ENCODE measurements at places on chromosomes 11 and 22.

DNA sequence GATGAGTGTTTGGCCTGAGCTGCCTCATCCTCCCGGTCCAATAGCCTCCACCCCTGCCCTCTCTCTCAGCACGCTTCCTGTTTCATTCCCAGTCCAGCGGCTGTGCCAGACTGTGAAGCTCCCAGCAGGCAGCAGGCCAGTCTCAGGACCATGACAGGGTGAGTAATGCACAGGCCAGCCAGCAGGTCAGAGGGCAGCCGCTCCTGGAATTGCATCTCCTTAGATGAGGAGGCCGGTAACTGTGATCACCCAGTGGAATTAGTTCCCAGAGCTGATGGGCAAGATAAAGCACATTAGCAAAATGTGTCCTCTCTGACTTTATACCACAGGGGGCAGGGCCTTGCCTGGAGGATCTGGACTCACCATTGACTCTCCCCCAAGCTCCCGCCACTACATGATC lies 251.2 kb downstream of the ETS1 start:
- DNase-seq = peak; percentile 99

GRCh38 chr11:16160146-16160545 lies 196.2 kb downstream of the SOX6 start:
- DNase-seq = no peak

DNA sequence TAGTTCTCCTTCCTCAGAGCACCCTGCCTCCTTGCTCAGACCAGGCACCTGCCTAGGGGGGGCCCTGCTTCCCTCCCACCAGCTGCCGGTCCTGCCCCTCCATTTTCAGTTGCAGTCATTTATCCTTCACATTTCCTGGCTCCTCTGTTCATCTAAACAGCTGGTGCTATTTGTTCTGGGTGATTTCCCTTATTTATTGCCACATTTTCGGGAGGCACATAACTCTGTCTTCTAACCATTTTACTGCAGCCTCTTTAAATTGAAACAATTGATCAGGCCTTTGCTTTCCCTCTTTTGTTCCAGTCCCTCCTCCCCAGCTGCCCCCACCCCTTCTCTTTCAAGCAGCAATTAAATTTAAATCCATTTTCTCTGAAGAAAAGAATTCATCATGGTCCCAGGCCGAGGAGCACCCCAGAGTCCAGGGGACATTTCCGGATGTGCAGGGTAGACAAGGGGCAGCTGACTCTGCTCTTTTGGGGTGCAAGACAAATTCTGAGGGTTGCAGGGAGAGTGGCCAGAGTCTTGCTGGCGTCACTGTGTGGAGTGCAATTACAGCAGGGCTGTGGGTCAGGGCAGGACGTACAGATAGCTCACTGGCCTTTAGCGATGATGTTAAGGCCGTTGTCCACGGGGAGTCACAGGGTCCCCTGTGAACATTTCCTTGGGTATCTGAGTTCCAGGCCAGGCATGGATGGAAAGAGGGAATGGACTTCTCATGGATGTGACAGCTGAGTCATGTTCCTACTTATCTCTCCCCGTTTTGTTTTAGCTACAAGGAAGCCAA lies 476.4 kb downstream of the TBC1D22A start:
- no peak for DNase-seq

- no peak for DNase-seq
These were observed 2.7 kb downstream of the INS start for GRCh38 chr11:2158296-2158737.

DNA sequence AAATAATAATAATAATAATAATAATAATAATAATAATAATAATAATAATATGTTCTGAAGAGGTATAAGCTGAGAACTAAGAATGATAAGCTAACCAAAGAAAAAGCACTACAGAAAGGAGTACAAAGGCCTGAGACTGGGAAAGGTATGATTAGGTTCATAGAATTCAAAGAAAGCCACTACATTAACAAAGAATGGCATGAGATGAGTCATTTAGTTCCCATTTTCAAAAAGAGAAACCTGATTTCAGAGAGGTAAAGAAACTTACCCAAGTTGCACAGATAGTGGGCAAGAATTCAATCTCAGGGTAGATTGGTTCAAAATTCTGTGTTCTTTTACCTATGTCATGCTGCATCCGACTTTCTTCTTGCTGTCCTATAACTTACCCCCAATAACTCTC lies 350.9 kb downstream of the TTC28 start:
- no peak for DNase-seq

DNA sequence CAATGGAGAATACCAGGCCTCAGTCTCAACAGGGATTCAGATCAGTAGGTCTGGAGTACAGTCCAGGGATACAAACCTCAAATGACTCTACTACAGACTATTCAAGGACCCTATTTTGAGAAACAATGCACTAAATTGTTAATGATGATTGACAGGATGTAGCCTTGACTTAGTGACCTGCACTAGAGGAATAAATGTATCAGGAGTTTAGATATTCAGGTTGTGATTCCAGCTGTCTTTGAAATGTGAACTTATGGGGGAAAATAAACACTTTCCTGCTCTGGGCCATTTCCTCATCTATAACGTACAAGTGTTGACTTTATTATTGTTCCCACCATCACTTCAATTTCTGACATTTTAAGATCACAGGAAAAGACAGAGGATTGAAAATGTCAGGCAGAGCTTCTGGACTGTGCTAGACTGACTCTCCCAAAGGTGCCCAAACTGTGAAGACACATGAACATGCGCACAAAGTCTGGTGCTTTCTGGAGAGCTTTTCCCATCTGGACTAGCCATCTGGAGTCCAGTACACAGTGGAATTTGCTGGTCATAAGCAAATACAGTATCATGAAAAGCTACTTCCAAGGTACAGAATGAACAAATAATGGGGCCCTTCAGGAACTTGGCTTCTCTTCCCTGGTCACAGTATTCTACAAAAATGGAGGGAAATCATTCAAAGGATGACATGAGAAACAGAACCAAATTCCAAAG lies 110.4 kb downstream of the USP35 start:
- DNase-seq = no peak

- DNase-seq = peak; percentile 33
These were observed 184.8 kb upstream of the ARHGAP20 start for GRCh38 chr11:110897035-110897434.

GRCh38 chr22:49961005-49961600 lies 531 bp downstream of the PIM3 start:
- DNase-seq = peak; percentile 52

- no peak for DNase-seq
These were observed 8.5 kb upstream of the NAALADL1 start for GRCh38 chr11:65066805-65067291.

DNA sequence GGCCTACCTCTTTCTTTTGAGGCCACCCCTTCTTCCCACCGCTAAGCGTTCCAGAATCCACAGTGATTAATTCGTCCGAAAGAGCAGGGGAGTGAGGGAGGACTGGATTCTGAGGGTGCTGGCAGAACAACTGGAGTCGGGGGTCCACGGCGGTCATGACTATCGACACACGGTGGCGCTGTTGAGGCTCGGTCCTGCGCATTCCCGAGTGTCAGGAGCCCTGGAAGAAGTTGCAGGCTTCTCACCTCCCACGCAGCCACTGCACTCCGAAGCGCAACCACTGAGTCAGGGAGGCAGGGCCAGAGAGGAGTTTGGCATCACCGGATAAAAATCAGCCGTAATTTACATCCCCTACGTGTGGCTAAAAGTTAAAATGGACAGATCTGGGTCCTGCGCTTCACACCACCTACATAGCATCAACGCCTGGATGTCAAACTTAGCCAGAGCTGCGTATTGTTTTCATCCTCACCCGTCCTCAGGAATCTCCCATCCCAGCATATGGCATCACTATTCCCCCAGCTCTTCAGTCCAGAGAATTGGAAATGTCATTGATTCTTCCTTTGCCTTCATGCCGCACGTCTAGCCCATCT lies 10.7 kb upstream of the CTSF start:
- peak; percentile 72 for DNase-seq

- DNase-seq = no peak
These were observed 937 bp upstream of the C1QTNF6 start for GRCh38 chr22:37188901-37189466.
